ENCODE measurements at places on chromosomes 5 and 9.

DNA sequence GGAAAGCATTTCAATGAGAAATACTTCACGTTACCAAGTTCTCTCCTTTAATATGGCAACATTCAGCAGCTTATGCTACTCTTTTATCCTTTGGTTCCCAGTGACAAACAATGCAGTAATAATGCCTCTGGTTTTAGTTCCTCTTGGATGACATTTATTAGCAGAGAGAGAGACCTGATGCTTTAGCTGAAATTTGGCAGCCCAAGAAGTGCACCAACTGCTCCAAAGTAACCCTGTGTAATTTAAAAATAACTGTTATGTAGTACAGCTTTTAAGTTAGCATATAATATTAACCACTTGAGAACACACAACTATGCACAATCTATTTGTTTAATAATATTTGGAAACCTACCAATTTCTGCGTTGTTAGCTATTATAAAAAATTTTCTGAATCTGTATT lies 21.8 kb downstream of the PANK3 start:
- no peak for DNase-seq

- DNase-seq: no peak
Measured at GRCh38 chr5:179309751-179310320, 35.4 kb downstream of the ADAMTS2 start.

GRCh38 chr9:128231638-128232527 lies 28.7 kb downstream of the DNM1 start:
- DNase-seq: no peak

DNA sequence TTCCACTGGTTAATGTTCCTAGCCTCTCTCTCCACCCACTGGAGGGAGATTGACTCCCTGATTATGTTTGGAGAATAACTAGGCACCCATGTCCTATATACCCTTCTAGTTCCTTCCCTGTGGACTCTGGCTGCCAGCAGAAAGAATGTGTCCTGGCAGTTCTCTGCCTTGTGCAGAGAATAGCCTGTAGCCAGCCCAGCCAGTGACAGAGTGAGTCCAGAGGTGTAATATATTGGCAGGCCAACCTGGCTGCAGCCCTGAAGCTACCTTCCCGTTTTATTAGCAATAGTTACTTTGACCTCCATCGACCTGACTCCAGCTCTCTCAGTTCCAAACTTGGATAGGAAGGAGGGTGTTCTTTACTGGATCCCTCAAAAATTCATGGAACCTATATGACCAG lies 8.1 kb downstream of the SETD9 start:
- DNase-seq: no peak

DNA sequence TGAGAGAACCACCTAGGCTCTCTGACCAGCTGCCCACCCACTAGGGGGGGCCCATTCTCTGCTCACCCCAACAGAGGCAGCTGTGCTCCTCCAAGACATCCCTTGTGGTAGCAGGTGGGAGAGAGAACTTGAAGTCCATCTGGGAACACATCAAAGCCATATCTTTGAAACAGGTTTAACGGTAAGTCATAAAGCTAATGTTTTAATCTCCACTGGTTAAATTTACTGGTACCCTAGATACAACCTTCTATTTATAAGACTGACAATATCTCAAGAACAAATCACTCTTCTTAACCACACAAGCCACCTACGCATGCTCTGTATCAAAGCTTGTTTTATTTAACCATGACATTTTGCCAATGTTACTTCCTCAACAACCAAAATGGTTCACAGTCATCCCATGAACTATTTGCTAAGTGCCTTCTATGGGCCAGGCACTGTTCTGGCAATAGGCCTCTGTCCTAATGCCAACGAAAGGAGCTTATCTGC lies 20.4 kb downstream of the AUH start:
- DNase-seq: no peak

DNA sequence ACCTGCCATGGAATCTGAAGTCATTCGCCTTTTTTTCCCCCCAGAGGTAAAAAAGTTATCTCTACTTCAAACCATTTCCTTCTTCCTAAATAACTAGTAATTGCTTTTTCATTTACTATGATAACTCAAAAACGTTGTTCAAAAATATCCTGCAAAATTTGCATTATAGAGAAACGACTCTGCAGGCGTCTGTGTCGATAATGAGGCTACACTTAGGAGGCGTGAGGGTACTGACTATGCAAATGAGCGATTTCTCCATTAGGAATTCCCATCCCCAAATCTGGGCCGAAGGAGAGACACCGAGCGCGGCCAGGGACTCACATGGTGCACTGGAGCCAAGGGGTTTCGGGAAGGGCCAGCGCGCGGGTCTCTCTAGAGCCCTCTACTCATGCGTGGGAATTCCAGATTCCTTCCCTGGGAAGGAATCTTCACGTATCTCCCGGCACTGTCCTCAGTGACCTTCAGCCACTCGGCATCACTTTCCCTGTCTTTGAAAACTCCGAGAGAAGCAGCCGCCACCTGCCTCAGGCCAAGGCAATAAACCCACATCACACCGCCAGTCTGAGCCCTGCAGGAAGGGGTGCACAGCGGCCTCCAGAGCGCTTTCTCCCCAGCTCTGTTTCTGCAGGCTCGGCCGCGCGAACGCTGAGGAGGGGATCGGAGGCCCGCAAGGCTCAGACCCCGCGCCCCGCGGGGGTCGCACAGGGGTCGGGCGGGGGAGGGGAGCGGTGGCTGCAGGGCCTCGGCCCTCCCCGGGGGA lies 718 bp upstream of the DENND4C start:
- no peak for DNase-seq

DNA sequence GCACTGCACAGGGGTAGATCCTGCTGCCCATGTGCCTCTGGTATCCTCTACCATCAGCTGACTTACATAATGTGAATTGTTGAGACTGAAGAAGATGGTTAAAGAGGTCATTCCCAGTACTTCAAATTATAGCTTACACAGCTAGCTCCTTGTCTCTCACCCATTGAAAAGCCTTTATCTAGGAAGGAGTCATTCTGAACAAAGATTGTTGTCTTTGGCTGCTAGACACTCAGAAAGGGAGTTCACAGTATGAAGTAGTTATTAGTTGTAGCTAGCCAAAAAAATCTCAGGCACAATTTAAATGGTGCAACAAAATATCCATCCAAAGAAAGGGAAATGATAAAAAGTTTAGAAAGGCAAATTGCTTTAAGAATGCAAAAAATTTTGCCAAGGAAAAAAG lies 102.0 kb upstream of the NREP start:
- peak; percentile 56 for DNase-seq

GRCh38 chr5:2522372-2522771 lies 229.1 kb downstream of the IRX2 start:
- no peak for DNase-seq

- no peak for DNase-seq
Measured at GRCh38 chr5:42894057-42894456, 82.4 kb upstream of the SELENOP start.

- DNase-seq: no peak
Measured at GRCh38 chr5:55146080-55146479, 13.9 kb upstream of the GPX8 start.

GRCh38 chr5:40904205-40904993 lies 4.9 kb upstream of the C7 start:
- peak; percentile 73 for DNase-seq

DNA sequence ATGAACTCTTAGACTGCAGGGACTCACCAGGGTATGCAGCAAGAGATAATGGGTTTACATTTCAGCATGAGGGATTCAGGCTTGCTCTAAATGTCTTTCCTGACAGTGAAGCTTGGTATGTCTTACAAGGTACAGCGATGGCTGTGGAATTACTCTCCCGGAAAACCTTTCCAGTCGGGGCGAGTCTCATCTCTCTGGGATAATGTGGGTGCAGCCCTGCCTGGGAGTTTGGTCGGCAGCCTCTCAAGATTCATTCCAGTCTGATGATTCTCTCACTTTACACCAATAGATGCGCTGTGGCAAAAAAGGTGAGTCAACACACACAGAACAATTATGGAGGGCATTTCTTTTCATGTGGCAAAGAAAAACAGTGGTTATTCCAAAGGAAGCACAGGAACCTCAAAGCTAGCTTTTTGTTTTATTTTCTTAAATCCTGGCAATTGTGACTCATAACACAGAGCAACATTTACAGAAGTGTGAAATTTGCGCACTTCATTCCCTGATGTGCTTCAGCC lies 190.3 kb downstream of the DCP2 start:
- DNase-seq: peak; percentile 80

- DNase-seq: peak; percentile 84
Measured at GRCh38 chr9:128192601-128193371, 1.4 kb upstream of the CIZ1 start.

DNA sequence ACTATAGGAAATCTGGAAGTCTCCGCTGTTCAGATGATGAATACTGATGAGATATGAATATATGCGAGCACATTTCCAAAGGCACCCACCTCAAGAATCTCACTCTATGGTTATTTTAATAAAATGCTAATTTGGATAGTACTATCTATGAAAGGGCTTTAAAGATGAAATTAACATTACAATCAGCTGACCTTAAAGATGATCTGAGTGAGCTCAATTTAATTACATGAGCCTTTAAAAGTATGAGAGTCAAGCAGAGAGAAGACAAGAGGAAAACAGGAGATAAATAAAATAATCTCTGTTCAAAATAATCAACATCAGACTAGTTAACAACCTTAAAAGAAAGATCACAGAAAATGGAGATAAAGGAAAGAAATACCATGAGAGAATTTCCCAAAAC lies 474.1 kb upstream of the TUSC1 start:
- no peak for DNase-seq

DNA sequence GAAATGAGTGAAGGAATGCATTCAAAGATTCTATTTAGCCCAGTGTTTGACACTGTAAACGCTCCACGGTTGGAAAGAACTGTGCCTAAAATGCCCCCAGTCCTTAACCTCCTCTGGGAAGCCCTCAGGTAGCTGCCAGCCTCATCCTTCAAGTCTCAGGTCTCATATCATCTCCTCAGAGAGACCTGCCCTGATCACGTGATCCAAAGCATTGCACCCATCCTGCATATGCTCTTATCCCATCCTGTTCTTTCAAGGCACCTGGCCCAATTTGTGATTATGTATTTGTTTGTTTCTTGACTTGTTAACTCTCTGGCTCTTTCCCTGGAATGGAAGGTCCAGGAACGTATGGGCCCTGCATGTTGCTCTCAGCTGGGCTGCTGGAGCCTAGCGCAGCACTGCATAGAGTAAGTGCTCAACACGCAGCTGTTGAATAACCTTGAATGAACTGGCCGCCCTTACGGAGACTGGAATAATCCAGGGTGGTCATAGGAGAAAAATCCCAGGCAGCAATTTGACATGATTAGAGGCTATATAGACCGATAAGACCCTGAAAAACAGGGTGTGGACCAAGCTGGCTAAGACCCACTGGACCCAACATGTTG lies 8.7 kb downstream of the C1QTNF2 start:
- DNase-seq: no peak

- peak; percentile 77 for DNase-seq
Measured at GRCh38 chr5:136028782-136029742, at the start of gene TGFBI. TSS of gene TGFBI (plus strand) at chr5:136028988. CDS start at chr5:136029056, 68 bp downstream.

DNA sequence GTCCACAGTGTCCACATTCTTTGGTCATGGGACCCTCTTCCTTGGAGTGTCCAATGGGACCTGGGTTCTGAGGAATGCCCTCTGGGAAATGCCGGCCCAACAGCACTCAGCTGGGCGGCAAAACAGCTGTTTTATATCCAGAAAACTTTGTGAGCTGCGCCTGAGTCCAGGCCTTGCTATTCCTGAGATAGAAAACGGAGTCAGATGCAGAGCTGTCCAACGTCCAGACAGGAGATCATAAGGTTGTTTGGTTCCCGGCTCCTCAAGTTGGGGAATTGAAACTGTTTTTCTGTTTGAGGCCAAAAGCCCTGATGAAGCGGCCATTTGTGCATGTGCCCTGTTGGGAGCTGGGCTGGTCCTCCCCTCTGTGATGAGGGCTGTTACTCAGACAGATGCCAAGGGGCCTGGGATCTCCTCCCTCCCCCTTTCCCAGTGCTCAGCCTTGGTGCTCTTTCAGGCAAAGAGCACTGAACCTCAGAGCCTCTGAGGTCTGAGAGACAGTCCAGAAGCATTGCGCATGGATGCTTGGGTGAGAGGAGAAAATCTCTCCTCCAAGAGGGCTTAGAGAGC lies 66.6 kb upstream of the GARNL3 start:
- DNase-seq: no peak

DNA sequence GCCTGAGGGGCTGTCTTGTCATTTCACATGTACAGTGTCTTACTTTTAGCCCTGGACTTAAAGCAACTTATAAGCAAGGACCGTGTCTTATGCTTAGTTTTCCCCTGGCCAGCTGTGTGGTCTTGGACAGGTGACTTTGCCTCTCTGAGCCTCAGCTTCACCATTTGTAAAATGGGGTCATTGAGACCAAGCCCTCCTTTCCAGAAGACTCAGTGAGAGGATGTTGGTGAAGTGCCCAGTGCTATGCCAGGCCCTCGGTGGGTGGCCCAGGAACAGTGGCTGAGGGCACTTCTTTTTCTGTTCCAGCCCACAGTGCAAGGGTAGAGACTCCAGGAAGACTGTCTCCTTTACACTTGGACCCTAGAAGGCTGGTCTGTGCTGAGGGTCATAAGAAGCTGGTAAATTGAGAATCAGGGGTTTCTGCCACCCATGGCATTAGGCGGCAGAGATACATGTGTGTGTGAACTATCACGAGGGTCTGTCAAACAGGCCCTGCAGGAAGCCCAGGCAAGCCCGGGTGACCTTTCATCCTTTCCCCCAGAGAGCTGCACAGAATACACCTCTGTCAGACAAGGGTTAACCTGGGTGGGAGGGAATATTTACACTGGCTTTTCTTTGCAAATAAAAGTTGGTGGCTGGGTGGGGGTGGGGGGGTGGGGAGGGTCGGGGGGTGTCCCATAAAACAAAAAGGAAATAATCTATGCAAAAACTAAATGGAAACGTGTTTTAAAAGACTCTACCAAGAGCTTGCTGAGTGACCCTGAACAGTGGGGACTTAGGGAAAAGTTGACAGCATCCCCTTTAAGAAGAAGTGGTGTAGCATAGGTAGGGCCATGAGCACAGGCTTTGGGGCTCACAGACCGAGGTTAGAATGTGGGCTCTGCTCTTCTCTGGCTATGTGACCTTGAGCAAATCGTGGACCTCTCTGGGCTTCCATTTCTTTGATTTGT lies 20.4 kb upstream of the KIF12 start:
- no peak for DNase-seq

DNA sequence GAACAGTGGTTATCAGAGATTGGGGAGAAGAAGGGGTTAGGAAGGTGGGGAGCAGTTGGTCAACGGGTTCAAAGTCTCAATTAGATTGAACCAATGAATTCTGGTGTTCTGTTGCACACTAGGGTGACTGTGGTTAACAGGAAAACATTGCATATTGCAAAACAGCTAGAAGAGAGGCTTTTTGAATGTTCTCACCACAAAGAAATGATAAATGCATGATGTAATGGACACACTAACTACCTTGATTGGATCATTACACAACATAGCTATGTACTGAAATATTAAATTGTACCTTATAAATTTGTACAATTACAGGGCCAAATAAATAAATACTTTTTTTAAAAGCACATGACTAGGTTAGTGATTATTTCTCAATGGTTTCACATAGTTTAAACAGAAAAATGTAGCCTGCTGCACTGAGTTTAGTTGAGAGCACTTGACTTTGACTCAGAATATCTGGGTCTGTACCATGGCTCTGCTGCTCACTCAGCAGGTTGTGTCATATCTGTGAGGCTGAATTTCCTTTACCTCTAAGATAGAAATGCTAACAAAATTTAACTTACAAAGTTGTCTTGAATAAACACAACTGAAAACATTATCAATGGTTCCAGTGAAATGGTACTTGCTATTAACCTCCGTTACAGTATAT lies 30.4 kb downstream of the NUDT12 start:
- DNase-seq: peak; percentile 67

All from iris pigment epithelial cell (primary cell).